ENCODE measurements at places on chromosomes 5 and 9.

DNA sequence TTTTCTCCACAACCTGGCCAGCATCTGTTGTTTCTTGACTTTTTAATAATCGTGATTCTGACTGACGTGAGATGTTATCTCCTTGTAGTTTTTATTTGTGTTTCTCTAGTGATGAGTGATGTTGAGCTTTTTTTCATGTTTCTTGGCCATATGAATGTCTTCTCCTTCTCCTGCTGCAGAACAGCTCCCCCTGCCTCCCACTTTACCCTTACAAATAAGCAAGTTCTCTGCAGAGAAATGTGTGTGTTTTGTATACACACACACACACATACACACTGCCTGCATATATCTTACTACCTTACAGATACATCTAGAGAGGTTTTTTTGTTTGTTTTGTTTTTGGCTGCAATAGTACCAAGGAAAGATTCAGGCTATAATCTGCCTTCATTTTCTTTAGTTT, 88.7 kb upstream of the PHF24 start:
- no peak for DNase-seq

- DNase-seq: no peak
Observed at GRCh38 chr5:68318955-68319705, 103.6 kb downstream of the PIK3R1 start.

- DNase-seq: peak; percentile 62
Observed at GRCh38 chr5:135426102-135427082, 20.8 kb downstream of the DCANP1 start.

GRCh38 chr9:70229579-70229978, 29.2 kb upstream of the SMC5 start:
- no peak for DNase-seq

GRCh38 chr9:91117474-91117891, 244.2 kb downstream of the AUH start:
- no peak for DNase-seq

GRCh38 chr5:74095871-74096270, 469.9 kb downstream of the ARHGEF28 start:
- DNase-seq: no peak

DNA sequence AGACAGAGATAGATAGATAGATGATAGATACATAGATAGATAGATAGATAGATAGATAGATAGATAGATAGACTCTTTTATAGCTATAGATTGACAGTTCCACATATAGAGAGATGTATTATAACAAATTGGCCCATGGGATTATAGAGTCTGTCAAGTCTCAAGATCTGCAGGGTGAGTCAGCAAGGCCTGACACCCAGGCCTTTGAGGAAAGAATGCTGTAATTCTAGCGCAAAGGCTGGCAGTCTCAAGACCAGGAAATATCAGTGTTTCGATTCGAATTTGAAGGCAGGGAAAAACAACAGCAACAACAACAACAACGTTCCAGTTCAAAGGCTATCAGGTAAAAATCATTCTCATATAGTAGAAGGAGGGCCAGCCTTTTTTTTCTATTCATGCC, 339.2 kb upstream of the CDH9 start:
- no peak for DNase-seq

DNA sequence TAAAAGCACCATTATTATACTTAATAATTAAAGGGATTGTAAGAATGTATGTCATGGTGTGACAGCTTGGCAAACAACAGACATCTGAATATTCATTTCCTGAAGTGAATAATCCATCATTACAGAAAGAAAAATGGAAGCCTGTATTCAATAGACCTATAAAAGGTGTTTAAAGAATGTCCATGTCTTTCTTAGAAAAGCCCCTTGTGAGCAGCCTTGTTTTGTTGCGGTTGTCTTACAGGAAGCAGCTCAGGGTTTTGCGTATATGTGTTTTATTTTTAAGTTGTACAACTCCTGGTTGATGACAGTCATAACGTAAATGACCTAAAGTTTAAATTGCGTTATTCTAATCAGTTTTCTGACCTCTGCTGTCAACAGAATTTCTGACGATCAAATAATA, 53.8 kb downstream of the CAST start:
- DNase-seq: peak; percentile 9

GRCh38 chr5:126540631-126541030, 54.4 kb downstream of the ALDH7A1 start:
- no peak for DNase-seq

GRCh38 chr9:5326893-5327548, 12.7 kb downstream of the RLN1 start:
- DNase-seq: peak; percentile 28

DNA sequence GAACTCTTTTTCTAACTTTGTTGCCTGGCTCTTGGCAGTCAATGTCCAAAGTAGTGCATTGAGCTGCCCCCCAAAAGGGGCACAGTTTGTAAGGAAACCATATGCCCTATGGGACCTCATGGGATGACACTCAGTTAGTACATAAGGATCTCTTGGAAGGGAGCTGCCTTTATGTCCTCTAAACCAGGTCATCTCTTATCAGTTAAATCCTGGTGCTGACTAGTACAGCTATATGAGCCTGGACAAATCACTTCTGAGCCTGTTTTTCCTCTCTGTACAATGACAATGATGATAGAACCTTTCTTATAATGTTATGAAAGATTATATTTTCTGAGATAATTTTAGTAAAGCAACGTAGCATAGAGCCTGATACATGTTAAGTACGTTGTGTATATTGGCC, 44.1 kb downstream of the PIK3R1 start:
- DNase-seq: no peak

GRCh38 chr5:64019746-64020145, 57.5 kb upstream of the HTR1A start:
- DNase-seq: no peak

DNA sequence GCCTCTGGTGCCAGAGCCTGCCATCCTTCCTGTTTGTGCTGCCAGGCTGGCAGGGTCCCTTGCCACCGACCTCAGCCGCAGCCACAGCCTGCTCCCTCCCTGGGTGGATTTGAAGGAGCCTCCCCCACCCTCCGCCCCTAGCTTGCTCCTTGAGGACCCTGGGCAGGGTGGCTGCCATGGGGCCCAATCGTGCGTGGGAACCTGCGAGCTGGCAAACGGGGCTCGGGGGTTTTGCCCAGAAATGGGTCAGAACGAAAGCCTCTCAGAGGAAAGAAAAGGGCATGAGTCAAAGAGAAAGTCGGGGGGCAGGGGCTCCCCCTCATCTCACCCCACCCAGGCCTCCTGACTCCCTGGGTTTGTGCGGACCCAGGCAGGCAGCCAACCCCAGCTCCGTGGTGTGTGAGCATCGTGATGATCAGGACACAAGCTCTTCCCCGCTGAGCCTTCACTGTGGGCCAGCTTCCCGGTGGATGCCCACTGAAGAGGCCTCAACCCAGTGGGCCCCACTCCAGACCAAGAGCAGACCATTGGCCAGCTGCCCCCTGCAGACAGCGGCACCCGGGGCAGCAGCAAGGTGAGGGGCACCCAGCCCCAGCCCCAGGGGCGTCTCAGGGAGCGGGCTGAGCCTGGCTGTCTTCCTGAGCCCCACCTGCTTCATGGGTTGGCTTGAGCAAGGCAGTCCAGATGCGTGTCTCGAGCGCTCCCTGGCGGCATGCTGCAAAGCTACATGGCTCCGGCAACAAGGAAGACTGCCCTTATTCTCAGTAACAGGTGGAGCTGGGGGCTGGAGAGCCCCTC, 3.0 kb upstream of the FUT7 start:
- DNase-seq: peak; percentile 97

- DNase-seq: peak; percentile 91
Observed at GRCh38 chr9:136881691-136882108, 4.6 kb upstream of the TRAF2 start.

- DNase-seq: no peak
Observed at GRCh38 chr5:14153932-14154731, 11.0 kb downstream of the TRIO start.

DNA sequence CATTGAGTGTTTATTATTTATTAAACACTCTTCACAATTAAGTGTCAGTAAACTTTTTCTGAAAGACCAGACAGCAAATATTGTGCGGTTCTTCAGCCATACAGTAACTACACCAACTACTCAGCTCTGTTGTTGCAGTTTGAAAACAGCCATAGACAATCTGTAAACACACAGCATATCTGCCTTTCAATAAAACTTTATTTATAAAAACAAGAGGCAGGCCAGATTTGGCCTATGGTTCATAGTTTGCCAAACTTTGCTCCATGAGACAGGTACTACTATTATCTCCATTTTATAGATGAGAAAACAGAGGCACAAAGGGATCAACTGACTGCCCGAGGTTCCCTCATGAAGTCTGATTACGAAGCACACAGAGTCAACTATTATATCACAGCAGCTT, 11.5 kb downstream of the ADAMTS12 start:
- no peak for DNase-seq

DNA sequence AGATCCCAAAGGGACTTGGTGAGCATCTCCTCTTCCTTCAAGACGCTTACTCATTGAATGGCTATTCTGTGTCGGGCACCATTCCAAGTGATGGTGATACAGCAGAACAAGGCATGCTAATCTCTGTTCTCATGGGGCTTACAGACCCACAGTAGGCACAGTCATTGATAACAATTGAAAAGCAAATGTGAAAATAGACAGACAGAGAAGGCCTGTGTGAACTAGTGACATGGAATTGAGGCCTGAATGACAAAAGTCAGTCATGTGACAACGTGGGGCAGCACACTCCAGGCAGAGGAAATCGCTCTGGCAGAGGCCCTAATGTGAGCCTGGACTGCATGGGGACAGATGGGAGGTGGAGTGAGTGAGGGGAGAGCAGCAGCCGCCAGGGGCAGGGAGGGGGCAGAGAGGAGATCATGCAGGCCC, 70.7 kb upstream of the CPLX2 start:
- no peak for DNase-seq

- peak; percentile 40 for DNase-seq
Observed at GRCh38 chr9:18834740-18835361, 198.2 kb downstream of the SAXO1 start.

DNA sequence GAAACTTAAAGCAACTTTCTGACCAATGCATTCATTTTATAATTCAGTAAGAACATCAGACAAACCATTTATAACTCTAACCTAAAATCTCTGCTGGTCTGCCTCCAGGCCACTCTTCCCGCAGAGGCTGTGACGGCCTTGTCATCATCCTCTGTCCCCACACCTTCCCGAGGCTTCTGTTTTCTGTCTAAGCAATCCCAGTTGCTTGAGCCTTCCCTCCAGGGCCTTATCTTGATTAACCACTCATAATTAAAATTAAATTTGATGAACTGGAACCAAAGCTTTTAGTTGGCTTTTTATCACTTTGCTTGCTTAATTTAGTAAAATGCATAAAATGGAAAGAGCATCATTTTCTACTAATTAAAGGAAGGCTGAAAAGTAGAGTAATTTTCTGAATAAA, 312.4 kb downstream of the DIRAS2 start:
- DNase-seq: no peak

GRCh38 chr5:127425037-127425436, 92.4 kb upstream of the PRRC1 start:
- no peak for DNase-seq

Measured in activated CD4-positive, alpha-beta T cell treated with anti-CD3 and anti-CD28 coated beads, Interleukin-10, Interleukin-2, amounts not matched to agents 100 ng/mL and 50 ng/mL, durations not matched to agents 16 hours and 8 hours (primary cell).